Pulmonary artery endothelial cell (primary cell): ENCODE measurements at places on chromosomes 11 and 22.

GRCh38 chr22:38882972-38883622 lies 11.1 kb upstream of the CBX6 start:
- no peak for DNase-seq

- no peak for DNase-seq
These were observed 21.3 kb downstream of the TBC1D22A start for GRCh38 chr22:46783721-46784120.

DNA sequence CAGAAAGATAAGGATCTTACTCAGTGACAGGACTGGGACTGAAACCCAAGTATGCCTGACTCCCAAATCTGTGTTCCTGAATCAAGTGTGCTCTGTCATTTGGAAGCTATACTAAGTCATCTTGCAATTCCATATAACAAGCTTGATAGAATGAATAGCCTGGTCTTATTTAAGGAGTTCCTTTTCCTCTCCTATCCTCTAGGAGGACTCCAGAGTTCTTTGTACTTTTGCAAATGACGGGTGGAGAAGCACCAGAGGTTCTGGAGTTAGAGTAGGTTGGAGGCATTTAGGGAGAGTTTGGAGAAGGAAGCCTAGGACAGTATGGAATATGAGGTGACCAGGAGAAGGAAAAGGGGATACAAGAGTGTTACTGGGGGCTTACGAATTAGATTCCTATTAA lies 92.9 kb upstream of the RCN1 start:
- DNase-seq: no peak

- no peak for DNase-seq
These were observed 43.2 kb upstream of the VPREB1 start for GRCh38 chr22:22201185-22201929.

DNA sequence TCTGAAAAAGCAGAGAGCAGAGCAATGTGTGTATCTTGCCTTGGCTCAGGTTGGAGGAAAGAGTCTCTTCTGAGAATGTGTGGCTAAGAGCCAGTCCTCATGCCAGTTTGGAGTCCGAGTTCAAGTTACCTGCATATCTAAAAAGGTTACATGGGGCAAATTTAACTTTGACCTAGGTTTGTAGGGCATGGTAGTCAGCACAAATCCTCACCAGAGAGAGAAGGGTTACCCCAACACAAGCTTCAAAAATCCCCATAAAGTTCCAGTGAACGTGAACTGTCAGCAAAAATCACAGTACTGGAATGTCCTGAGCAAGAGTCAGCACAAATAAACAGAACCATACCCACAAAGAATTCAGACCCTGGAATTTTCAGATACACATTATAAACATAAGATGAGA lies 13.8 kb downstream of the SDHD start:
- DNase-seq: no peak

DNA sequence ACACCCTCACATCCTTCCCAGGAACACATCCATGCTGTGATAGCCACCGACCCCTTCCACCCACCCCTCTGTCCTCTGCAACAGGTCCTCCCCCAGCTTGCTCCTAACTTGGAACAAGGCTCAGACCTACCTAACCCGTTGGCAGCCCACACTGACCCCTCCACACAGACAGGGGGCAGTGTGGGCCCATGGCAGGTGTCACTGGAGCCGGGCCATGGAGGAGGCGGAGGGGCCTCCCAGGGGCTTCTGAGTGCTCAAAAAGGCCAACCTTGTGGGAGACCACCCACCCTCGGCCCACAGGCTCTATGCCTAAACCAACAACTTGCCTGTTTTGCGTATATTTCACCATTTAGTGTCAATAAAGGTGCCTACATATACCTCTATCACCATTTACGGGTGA lies 57.0 kb downstream of the CERK start:
- DNase-seq: no peak

DNA sequence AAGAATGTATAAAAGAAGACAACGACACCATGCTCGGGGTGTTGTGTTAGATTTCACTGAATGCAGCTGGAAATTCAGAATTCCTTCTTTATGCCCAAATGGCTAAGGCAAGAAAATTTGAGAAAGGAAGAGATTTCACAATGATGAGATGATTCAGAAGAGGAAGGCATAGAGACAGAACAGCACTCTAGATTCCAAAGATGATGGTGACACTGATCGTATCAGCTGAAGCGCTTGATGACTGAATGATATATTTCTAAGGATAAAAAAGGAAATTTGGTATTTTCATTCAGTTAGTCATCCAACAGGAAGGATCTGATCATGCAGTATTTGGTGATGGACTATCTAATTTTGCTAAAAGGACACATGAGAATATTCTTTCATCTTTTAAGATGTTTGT lies 189.2 kb downstream of the EFCAB6 start:
- DNase-seq: no peak

- DNase-seq: no peak
These were observed 2.2 kb downstream of the CALCA start for GRCh38 chr11:14969901-14970323.

- no peak for DNase-seq
These were observed 188.6 kb upstream of the MTMR2 start for GRCh38 chr11:96112192-96113128.

GRCh38 chr22:22558972-22559603 lies at the start of gene PRAME:
Gene PRAME (minus strand): TSS chr22:22559265. CDS start chr22:22556832, 2,433 bp downstream.
- DNase-seq: no peak

DNA sequence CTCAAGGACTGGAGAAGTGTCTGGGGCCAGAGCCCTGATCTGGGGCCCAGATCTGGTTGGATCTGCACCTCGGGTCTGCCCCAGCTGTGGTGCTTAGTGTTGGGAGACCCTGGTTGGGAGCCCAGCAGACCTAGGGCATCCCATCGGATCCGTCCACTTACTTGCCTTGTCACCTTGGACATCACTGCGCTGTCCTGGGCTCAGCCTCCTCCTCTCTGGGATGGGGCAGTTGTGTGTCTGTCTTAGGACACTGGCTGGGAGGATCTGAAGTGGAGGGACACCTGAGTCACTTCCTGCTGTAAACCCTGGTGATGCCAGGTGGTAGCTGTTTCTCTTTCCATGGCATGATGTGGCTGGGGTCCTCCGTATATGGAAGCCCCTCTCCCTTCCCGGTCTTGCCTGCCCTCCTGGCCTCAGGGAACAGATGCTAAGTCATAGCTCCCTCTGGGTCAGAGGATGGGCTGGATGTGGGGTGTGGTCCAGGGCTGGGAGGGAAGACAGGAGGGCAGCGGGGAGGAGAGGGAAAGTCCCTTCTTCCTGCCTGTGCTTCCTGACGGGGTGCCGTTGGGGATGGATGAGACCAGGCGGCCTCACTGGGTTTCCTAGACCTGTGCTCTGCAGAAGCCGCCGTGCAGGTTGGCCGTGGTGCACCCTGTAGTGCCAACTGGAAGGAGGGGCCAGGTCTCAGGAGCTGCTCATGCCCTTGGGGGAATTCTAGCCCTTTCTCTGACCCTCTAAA lies 12.1 kb upstream of the OMP start:
- DNase-seq: no peak

GRCh38 chr22:44012162-44012561 lies 11.9 kb upstream of the PARVB start:
- DNase-seq: no peak

GRCh38 chr11:74019104-74019738 lies 10.3 kb upstream of the UCP3 start:
- DNase-seq: no peak

DNA sequence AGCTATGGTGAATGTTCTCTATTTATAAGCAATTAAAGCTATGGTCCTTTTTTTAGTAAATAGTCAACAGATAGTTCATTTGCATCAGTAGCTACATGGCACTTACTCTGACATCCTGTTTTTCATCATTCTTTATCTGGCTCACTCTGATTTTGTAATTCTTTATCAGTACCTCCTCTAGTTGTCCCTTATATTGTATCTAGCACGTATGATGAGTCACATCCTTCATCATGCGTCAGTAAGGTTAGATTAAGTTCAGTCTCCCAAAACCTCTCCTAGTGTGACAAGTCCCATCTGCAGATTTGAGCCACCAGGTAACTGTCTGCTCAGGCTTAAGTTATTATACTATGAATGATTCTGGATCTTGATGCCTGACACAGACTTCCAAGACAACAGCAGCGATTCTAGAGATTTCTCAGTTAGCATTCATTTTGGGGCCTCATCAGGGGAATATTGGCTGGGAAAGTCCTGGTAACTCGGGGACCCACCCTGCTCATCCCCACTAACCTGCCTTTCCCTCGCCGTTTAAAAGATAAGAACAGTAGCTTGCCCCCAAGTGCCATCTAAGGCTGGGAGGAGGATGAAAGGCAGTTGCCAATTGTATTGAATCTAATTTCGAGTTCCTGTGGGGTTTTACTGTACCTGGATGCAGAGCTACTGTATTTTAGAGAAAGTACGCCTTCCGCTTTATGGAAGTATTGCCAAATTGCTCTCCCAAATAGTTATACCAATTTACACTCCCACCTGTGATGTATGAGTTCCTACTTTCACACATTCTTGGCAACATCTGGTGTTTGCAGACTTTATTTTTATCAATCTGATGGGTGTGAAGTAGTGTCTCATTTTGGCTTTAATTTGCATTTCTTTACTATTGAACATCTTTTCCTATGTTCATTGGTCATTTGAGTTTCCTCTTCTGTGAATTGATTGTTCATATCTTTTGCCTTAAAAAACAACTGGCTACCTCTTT lies 55.9 kb downstream of the ZC3H12C start:
- peak; percentile 35 for DNase-seq

- DNase-seq: no peak
These were observed 9.9 kb downstream of the LSP1 start for GRCh38 chr11:1862588-1863351.

DNA sequence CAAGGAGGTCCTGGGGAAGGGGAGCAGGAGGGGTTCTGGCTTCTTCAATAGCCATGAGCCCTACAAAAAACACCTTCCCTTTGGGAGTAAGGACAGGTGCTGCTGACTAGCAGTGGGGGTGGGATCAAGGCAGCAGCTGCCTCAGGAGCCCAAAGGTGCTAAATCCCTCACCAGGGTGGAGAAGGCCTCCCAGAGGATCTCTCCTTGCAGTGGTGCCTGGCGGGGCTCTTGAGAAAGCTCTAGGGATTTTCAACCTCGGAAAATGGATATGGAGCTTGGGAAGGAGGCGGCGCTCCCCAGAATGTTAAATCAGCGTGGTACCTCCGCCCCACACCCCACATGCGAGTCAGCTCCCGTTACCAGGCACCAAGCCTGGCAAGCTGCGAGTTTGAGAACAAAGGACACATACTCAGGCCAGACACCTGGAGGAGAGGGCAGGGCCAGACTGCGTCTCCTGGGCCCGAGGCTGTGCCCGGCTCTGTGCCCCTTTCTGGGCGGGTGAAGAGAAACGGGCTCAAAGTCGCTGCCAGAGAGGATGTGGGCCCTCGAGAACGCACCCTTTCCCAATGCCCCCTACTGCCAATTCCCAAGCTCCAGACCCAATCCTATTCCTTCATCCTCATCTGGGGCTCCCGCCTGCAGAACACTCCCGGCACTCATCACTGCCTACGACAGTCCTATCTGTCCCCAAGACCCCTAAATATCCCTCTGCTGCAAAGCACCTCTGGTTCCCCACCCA lies 139.0 kb downstream of the BRD1 start:
- no peak for DNase-seq

DNA sequence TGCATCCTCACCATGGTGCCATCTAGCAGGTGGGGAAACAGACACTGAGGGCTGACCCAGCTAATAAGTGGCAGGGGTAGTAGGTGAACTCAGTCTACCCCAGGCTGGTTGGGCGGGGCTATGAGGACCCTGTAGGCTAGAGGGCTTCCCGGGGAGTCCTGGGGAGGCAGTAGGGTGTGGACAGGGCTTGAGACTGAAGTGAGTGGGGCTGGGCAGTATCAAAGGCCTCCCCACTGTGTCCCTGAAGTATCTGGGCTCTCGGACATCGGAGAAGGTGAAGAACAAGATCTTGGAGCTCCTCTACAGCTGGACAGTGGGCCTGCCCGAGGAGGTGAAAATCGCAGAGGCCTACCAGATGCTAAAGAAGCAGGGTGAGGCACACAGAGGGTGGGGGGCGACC lies 11.4 kb downstream of the GGA1 start:
- no peak for DNase-seq

GRCh38 chr11:60942970-60943565 lies 8.9 kb downstream of the SLC15A3 start:
- no peak for DNase-seq

DNA sequence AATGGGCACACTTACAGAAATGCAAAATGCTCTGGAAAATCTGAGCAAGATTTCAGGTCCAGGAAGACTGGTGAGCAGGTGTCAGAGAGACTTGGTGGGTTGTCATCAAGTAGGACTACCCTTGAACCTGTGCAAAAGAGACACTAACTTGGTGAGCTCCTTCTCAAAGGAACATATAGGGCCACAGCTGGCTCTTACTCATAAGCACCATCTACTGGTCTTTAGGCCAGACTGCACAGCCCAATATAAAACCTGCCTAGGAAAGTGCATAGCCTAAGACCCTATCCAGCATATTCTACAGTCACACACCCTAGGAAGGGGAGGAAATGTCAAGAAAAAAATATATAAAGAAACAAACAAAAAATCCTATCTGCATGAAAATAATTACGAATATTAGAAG lies 18.2 kb upstream of the OR10W1 start:
- peak; percentile 15 for DNase-seq

- DNase-seq: no peak
These were observed 3.1 kb downstream of the C1QTNF6 start for GRCh38 chr22:37184816-37185541.

GRCh38 chr11:78784321-78785061 lies 209.8 kb upstream of the NARS2 start:
- DNase-seq: no peak

DNA sequence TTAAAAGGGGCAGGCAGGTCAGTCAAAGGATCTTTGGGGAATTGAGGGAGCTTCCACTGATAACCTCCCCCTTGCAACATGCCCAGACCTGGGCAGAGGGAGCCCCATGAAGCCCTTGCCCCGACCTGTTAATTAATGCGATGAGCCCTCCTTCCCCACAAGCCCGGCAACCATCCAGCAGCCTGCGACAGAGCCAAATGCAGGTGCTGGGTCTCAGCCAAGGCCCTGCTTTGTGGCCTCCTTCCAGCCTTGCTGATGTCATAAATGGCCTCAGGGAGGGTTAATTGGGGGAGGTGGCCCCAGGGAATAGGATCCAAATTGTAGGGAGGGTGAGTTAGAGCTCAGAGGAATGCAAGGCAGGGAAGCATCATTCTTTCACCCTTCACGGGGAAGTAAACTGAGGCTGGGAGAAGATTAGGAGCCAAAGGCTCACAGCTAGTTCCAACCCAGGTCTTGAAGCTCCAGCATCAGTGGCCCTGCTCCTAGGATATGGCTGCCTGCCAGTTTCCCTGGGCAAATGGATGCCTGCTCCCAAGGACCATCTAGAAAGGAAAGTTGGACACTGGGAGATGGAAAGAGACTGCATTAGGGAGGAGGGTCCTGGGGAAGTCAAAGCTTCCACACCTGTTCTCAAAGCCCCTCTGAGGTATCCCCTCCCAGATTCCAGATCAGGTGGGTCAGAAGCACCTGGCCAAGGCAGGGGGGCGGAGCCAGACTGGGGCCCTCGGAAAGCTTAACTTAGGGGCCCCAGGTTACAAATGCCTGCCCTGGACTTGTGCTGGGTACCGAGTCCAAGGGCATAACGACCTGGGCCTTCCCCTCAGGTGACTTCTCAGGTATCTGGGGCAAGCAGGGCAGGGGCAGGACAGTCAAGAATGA lies 34.1 kb downstream of the LMO1 start:
- no peak for DNase-seq
